ENCODE measurements at places on chromosomes 4 and X.

DNA sequence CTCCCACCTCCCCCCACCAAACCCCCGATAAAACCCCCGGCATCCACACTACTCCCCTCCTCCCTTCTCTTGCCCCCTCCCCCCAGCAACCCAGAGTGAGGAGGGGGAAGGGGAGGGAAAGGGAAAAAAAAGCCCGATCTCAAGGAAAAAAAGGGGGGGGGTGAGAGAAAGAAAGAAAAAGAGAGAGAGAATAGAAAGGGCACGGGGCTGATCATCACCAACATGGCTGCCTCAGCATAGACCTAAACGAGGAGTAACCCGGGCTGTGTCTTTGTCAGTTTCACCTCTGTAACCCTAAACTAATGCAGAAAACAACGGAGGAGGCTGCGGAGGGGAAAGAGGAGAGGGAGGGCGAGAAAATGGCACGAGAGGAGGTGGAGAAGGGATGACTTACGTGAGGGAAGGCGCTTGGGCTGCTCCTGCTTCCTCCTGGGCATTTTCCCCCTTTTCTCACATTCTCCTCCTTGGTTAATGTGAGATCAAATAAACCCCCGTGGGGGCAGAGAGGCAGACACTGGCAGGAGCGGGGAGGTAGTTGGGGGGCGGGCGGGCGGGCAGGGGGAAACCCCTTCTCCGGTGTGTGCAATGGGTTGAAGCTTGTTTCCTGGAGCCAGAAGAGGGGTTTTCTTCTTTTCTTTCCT, 532 bp downstream of the ZNF827 start:
- no peak for DNase-seq

DNA sequence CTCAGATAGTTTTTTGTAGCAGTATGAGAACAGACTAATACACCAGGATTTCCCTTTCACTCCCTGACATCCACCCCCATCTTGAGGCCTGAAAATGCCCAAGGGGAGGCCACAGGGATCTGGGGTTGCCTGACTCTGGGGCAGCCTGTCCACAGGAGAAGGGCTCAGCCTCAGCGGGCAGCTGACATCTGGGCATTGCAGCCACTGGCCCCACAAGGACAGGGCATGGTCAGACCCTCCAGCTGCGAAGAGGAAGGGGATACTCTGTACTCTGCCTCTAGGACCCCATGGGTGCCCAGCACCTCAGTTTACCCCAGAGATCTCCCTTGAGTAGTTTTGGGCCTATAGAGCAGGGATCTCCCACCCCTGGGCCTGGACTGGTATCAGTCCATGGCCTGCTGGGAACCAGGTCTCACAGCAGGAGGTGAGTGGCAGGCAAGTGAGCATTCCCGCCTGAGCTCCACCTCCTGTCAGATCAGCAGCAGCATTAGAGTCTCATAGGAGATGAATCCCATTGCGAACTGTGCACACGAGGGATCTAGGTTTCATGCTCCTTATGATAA, 138.9 kb downstream of the HMX1 start:
- no peak for DNase-seq

- DNase-seq: no peak
Measured at GRCh38 chr4:109627361-109627760, 67.3 kb downstream of the MCUB start.

DNA sequence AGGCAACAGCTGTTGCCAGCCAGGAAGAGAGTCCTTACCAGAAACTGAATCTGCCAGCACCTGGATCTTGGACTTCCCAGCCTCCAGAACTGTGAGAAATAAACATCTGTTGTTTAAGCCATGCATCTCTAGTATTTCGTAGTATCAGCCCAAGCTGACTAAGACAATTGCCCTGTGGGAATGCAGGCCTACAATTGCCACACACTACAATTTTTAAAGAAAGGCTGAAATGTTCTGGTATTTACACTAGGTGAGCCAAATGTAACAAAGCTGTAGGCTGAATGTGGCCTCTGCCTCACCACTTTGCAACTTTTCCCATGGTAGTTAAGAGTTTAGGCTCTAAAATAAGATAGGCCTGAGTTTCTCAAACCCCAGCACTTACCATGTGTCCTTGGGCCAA, 59.1 kb downstream of the SPATA18 start:
- no peak for DNase-seq

DNA sequence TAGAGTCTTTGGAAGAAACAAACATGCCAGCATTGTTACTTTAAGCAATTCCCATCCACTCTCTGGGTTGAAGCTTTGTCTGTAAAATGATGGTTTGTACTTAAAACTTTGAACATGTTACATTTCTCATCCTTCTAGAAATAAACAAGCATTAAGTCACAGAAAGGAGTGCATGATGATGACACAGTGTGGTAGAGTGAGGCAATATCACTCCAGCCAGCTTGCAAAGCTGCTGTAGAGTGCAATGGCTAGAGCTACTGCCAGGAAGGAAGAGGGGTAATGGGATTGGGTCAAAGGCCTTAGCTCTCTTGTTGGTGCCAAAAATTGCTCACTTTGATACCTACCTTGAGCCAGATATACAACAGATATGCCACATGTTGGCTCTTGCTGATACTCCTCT, 12.3 kb upstream of the ENOX2 start:
- DNase-seq: no peak

GRCh38 chr4:179597301-179597700, 2155.1 kb upstream of the AGA start:
- DNase-seq: no peak

DNA sequence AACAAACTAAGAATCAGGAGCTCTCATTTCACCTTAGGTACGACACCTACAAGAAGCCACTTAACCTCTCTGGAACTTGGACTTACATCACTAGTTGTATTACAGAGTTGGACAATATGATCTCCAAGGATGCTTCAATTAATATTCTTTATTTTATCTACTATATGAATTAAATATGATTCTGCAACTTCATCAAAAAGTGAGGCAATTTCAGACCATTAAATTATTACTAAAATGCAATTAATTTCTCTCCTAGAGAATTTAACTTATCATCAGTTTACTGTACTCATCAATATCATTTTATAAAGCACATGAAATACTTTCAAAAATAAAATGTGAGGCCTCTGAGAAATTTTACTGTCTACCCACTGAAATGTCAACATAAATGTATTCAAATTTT, 33.9 kb downstream of the SLC39A8 start:
- no peak for DNase-seq

DNA sequence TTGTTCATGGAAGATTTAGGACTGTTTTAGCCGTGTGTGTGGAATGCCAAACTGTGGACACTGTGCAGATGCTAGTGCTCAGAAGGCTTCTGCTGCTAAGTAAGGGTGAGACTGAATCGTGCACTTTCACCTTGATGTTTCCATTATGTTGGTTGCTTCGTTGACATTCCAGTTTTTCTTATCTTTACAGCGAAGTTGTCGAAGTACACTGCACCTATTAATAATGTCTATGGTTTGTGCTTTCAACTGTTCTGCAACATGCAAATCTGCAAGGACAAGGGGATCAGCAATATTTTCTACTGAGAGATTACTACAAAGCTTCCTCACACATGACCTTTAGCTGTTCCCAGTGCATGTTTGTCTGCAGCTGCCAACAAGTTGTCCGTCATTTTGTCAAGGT, 67.7 kb downstream of the UGT2A3 start:
- DNase-seq: no peak

- no peak for DNase-seq
Measured at GRCh38 chr4:6154875-6155274, 45.5 kb downstream of the JAKMIP1 start.

GRCh38 chr4:153420361-153420760, 45.8 kb upstream of the TMEM131L start:
- no peak for DNase-seq

GRCh38 chr4:101032541-101032940, 314.8 kb downstream of the PPP3CA start:
- no peak for DNase-seq

- no peak for DNase-seq
Measured at GRCh38 chr4:25633541-25633940, 22.1 kb upstream of the SLC34A2 start.

- DNase-seq: no peak
Measured at GRCh38 chr4:22463179-22463578, 52.7 kb downstream of the ADGRA3 start.

DNA sequence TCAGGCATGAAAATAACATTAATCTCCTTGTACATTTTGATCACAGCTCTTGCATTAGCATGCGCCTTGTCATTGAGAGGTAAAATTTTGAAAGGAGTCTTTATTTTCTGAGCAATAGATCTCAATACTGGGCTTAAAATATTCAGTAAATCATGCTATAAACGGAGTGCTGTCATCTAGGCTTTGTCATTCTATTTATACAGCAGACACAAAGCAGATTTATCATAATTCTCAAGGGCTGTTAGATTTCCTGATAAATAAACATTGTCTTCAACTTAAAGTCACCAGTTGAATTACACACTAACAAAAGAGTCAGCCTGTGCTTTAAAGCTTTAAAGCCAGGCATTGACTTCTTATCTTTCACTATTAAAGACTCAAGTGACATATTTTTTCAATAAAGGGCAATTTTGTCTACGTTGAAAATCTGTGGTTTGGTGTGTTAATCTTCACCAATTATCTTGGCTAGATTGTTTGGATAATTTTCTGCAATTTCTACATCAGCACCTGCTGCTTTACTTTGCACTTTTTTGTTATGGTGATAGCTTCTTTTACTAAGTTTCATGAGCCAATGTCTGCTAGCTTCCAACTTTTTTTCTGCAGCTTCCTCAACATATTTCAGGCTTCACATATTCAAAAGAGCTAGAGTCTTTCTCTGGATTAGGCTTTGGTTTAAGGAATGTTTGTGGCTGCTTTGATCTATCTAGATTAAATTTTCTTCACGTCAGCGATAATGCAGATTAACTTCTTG, 27.9 kb upstream of the UGT2B4 start:
- DNase-seq: no peak

DNA sequence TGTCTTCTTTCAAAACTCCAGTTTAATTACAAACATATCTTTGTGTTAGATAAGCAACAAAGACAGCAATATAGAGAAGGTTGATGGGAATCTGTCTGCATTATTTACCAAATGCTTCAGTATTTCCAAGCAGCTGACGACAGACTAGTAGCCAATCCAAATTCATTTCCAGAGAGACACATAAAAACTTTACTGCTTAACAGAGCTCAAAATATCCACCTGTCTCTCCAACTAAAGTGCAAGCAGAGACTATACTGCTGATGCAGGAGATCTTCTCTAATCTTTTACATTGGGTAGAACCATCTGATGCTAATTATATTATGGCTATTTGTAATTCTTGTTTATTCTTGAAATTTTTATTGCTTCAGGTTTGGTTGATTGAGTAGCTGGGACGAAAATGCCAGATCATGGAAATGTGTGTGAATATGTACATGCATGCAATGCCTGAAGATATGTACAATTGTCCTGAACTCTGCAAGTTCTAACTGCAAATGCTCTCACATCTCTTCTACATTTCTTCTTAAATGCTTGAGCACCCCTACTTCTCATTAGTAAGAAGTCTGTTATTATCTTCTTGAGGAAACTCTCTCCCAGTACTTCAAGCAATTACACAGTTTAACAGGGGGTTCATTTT, 200.0 kb downstream of the PDHA2 start:
- DNase-seq: no peak

GRCh38 chr4:23171976-23172375, 479.2 kb downstream of the GBA3 start:
- no peak for DNase-seq

GRCh38 chr4:48667148-48667547, 112.9 kb downstream of the FRYL start:
- DNase-seq: no peak

- no peak for DNase-seq
Measured at GRCh38 chrX:134588806-134589205, 69.5 kb downstream of the PLAC1 start.

- no peak for DNase-seq
Measured at GRCh38 chrX:11629593-11630211, 36.0 kb downstream of the ARHGAP6 start.

- DNase-seq: no peak
Measured at GRCh38 chr4:147101678-147102077, 156.0 kb upstream of the TTC29 start.

GRCh38 chr4:125994024-125994423, 679.3 kb downstream of the FAT4 start:
- no peak for DNase-seq

DNA sequence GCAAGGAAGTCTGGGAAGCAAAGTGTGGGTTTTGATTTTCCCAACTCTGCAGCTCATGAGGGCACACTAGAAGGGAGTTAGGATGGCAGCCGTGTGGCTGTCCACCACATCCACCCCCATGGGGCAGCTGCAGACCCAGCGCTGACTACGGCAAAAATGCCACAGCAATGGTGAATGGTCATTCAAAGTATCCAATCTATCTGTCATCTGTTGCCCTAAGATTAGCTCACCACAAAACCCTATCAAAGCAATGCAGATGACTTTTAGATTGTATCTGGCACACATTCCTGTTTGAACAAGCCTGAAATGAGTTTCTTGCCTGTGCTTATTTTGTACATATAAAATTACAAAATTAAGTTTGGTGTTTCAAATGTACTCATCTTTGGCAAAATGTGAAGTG, 29.7 kb upstream of the HPSE start:
- DNase-seq: no peak

DNA sequence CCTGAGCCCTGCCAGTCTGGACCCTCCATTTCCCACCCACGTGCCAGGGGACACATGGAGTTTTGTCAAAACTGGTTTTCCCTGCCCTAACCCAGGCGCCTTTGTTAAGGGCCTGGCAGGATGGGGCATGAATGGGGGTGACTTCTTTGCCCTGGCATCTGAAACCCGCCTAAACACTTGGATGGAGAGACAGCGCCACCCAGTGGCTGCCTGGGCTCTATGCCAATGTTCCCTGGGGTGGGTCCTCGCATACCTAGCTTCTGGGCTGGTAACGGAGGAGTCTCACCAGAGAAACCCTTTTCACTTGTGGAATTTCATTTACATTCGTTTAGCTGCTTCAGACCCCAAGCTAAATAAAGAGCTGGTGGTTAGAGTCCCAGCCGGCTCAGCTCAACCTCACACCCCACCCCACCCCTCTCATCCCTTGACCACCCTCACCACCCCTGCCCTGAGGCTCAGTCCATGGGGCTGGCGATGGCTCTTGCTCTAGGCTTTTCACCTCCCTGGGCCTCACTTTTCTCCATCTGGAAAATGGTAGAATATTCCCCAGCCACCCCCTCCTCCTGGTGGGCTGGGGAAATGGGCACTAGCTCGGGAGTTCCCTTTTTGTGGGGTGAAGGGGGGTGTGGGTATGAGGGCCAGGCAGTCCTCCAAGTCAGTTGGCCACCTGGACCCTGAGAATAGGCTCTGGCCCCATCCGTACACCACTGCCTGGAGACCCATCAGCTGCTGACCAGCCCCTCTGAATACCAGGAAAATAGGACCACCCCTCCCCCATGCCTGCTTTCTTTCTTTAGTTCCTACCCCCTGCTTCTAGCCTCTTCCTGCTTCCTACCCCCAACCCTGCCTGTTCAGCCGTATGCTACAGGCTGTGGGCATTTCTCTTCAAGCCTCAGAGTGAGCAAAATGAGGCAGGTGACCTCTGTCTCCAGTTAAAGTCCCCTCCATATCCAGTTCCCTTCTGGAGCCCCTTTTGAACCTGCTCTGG, 57.1 kb upstream of the PJA1 start:
- DNase-seq: peak; percentile 63

DNA sequence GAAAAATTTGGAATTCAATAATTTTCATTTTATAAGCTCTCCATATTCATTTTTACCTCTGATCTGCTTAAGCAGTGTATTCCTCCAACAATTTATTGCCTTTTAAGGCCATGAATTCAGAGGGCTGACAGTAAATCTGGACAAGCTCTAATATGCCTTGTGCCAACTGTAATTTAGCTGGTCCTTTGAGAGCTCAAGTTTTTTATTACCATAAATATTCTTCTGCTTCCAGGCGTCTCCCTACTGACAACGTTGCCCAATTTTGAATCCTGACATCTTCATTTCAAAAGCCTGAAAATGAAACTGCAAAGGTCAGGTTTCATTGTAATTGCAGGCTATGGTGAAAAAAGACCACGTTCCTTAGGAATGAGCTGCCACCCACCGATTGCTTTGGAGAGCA, 95.8 kb upstream of the GEMIN8 start:
- DNase-seq: no peak
